ENCODE measurements at places on chromosomes 1 and 21.
A peak's percentile ranks its signal among the peaks of the same experiment; 100 is the strongest.

- DNase-seq, result no peak
Observed at GRCh38 chr21:45386336-45386727, 18.6 kb upstream of the COL18A1 start.

DNA sequence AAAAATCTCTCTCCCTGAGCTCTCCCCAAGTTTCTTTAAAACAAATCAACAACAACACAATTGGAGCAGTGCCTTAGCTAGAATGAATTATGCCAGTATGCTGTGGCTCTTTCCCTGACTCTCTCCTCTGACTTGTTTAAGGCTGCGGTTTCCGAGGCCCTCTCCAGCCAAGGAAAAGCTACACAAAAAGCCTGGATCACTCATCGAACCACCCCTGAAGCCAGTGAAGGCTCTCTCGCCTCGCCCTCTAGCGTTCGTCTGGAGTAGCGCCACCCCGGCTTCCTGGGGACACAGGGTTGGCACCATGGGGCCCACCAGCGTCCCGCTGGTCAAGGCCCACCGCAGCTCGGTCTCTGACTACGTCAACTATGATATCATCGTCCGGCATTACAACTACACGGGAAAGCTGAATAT, 1.9 kb downstream of the S1PR1 start:
- peak; percentile 81 for DNase-seq

DNA sequence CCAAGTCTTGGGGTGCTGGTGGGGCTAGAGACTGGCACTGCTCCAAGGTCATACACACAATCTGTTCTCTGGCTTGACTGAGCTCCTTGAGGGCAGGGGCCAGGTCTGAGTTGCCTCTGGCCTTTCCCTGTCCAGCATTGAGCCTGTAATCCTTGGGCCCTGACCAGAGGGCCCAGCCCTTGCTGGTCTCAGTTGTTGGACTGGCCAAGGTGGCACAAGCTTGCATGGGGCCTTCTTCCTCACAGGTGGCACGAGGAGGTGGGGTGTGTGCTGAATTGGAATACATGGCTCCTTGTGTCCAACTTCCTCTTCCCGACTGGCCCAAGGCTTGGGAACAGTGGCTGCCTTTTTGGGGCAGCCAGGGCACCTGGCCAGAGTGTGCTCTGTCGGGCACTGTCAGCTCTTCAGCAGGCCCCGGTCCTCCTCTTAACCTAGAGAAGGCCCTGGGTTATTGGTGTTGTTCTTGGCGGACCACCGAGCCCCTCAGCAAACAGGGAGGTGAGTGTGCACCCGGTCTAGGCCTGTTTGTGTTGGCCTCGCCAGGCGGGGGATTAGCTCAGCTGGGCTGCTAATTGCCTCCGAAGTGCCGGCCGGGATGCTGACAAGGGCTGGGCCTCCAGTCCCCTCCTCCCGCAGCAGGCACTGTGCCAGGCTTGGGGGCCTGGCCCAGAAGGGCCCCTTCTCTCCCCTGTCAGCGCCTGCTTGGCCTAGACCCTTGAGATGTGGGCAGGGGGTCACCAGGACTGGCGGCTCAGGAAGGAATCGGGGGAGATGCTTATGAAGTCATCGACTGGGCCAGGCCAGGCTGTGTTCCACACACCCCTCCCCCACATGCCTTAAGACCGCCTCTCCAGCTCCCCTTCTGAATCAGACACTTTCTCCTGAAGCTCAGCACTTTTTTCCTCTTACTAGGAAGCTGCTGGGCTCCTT, 28.5 kb downstream of the WNT4 start:
- DNase-seq, result no peak

DNA sequence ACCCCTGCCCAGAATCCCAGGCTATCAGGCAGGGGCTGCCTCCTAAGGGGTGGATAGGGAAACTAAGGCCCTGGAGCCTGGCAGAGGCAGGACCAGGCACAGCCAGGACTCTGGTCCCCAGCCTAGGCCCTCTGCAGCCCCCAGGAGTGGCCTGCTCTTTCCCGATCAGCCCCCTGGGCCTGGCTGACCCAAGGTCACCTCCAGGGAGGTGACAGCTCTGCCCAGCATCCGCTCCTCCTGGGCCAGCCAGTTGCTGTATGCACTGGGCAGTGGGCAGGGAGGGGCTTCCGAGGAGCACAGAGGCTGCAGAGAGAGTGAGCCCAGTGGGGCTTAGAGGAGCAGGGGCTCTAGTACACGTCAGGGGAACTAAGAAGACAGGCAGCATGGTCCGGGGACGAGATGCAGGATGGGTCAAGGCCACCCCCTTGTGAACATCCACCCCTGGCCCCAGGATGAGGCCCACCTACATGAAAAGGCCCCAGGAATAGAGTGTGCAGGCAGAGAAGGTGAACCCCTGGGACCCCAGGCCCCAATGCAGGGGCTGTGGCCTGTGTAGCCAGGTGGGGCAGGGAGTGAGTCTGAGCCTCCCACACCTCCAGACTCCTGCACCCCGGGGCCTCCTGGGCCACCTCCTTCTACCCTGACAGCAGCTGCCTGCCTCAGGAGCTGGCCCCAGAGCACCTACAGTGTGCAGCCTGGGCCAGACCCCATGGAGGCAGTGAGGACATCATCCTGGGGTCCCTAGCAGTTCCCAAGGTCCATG, 32.8 kb downstream of the WNT9A start:
- DNase-seq, result no peak

DNA sequence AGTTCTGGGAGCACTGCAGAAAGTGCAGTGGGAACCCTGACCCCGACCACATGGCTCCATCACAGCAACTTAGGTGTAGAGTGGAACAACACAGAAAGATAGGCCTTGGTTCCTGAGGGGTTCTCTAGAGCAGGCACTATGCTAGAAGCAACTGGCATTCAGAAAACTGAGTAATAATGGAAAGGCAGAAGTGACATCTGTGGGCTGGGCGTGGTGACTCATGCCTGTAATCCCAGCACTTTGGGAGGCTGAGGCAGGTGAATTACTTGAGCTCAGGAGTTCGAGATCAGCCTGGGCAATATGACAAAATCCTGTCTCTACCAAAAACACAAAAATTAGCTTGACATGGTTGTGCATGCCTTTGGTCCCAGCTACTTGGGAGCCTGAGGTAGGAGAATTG, 5.3 kb downstream of the MRPS15 start:
- peak; percentile 31 for DNase-seq

- no peak for DNase-seq
Observed at GRCh38 chr1:97603776-97604175, 317.1 kb downstream of the DPYD start.

DNA sequence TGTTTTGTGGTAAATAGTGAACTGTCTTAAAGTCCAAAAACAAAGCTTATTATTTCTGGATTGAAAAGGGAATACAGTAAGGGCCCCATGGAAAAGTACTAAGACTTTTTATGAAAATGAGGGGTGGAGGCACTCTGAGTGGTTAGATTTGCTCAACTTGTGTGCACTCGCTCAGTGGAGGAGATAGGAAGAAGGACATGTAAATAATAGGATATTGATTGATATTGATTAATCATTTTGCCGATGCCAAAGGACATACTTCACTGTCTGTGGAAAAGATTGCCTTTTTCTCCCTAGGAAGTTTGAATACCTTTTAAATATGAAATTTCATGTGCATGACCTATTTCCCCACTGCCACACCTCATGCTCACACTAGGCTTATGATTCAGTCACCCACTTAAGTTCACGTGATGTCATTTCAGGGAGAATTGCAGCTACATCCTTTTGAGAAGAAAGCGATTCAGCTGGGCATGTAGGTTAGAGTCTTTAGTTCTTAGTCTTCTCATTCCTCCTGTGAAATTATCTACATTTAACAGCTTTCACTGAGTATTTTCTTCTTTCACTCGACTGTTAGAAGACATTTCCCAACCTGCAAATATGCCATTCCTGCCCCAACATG, 5.0 kb downstream of the MTR start:
- DNase-seq, result no peak

DNA sequence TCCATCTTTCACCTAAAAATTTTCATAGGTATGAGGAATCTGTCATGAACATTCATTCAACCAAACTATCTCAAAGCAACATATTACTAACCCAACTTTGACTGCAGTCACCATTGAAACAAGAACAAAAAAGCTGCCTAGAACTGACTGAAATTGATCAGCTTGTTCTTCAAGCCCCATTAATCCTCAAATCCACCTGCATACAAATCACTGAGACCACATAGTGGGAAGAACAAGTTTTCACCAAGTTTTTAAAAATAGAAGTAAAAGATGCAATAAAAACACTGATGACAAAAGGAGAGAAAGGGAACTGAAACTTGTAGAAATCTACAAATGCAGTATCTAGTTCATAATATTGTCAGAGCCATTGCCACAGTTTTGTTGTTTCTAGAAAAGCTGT, 6.1 kb downstream of the SORT1 start:
- DNase-seq, result no peak

DNA sequence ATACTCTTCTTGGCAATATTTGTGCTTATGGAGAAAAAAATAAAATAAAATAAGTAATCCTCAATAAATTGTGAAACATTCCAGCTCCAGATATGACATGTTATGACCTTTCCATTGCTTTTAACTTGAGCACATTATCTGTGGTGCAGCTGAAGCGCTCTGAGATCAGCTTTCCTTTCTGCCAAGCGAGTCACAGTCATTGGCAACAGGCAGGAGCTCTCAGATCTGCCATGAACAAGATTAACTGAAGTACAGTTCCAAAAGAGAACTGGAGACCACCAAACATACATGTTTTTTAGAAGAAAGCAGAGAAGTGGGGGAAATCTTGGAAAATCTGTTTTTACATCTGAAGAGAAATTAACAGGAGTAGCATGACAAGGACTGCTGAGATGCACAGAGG, 89.2 kb upstream of the DSCAM start:
- DNase-seq, result no peak

DNA sequence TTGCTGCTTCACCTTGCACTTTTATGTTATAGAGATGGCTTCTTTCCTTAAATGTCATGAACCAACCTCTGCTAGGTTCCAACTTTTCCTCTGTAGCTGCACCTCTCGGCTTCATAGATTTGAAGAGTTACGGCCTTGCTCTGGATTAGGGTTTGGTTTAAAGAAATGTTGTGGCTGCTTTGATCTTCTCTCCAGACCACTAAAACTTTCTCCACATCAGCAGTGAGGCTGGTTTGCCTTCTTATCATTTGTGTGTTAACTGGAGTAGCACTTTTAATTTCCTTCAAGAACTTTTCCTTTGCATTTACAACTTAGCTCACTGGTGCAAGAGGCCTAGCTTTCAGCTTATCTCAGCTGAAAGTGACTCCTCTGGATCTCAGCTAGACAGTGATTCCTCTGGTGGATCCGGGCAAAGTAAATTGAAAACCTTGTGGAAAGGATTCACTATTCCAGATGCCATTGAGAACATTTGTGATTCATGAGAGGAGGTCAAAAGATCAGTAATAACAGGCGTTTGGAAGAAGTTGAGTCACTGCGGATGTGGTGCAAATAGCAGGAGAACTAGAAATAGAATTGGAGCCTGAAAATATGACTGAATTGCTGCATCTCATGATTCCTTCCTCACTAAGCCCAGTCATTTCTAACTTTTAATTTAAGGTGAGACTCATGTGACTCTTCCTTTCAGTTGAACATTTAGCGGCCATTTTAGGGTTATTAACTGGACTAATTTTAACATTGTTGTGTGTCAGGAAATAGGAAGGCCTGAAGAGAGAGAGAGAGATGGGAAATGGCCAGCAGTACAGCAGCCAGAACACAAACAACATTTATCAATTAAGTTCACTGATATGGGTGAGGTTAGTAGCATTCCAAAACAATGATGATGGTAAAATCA, 16.2 kb upstream of the RGS1 start:
- no peak for DNase-seq

DNA sequence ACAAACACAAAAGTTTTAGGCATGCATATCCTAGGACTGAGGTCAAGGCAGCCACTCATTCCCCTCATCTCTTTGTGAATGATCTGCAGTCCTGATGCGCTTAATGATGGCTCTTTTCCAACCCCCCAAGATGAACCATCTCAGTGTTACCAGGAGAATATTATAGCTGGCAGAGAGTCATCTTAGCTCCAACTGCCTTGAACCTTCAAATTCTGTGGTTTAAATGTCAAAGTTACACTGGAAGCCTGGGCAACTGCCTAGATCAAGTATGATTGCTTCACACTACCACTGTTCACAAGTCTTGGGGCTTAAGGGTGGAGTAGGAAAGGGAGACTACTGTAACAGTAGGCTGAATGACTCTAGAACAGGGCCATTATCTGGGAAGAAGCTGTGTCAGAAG, 8.0 kb upstream of the MYBPHL start:
- no peak for DNase-seq

DNA sequence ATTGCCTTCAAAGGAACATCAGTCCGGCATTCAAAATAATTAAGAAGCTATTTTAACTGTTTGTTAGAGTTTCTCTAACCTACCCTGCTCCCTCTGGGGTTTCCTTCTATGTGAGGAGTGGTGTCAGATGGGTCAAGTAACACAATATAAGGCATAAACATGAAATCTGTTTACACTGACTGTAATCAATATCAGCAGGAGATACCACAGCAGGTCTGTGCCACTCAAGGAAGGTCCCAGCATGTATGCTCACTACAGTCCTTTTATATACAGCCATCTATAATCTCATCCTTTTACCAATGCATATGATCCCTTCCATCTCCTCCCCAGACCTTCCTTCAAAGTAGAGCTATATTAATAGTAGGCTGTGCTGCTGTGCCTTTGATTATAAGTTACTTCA, 25.4 kb downstream of the EEIG2 start:
- DNase-seq, result no peak

- no peak for DNase-seq
Observed at GRCh38 chr1:206776229-206776628, 3.9 kb upstream of the IL10 start.

- DNase-seq, result no peak
Observed at GRCh38 chr21:46116776-46117585, 19.1 kb downstream of the COL6A2 start.

DNA sequence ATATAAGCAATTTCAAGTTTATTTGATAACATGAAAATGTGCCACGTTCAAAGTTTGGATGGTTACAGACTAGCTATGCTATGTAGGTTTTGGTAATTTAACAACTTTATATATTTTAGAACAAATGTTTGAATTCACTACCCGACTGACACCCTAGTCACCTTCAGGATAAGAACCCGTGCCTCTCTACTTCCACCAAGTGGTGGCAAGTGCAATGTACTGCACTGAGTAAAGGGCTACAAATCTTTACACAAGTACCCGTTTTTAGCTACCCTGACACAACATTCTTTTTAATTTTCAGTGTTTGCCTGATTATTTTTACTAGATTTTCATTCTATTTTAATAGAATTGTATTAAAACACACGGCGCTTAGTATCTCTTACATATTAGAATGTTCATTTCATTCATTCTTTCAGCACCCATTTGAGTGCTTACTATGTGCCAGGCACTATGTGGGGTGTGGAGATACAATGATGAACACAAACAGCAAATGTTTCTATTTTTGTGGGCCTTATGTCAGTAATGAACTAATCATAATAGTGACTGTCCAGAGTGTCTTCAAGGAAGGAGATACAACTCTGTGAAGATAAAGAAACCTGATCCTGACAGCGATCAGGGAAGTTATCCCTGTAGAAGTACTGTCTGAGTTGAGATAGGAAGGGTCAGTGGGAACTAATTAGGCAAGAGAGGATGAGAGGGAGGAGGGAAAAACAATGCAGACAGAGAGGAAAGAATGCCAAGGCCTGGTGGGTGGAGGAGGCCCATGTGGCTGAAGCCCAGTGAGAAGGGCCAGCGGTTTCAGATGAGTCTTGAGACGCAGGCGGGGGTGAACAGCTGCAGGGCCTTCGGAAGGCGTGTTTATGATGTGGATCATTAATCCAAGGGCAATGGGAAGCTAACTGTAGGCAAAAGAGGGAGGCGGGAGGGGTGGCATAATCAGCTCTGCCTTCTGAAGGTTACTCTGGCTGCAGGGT, 3.8 kb downstream of the LCA5L start:
- DNase-seq, result no peak

- no peak for DNase-seq
Observed at GRCh38 chr21:36889401-36889800, 77.1 kb downstream of the HLCS start.

Measured in activated T-helper 9 cell treated with anti-CD3 and anti-CD28 coated beads, Interleukin-2, amount 50 U/mL, for 16 hours (primary cell).